ENCODE measurements at places on chromosomes 4 and X.

- DNase-seq = no peak
Measured at GRCh38 chr4:112952313-112952700, 97.1 kb upstream of the ANK2 start.

GRCh38 chrX:45400027-45400779, 199.5 kb upstream of the DIPK2B start:
- no peak for DNase-seq

GRCh38 chrX:23854945-23855344, 52.8 kb downstream of the APOO start:
- no peak for DNase-seq

GRCh38 chr4:95985791-95986550, 146.1 kb downstream of the PDHA2 start:
- DNase-seq = no peak

GRCh38 chrX:150781677-150782076, 88.5 kb downstream of the MTMR1 start:
- DNase-seq = no peak

DNA sequence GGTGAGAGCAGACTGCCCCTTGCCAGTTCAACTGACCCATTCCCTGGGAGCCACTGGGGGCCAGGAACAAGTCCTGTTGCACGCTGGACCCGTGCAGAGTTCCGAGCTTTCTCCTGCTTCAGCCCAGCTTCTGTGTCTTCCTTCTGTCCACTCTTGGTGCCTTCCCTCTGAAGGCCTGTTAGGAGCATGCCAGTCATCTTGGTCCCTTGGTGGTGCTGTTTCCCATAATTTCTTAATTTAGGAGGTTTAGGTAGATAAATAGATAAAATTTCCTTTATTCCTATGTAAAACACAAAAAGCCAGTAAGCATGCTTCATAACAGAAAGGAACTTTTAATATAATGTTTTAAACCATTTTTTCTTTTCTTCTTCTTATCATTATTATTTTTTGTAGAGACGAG, 672.7 kb downstream of the CCSER1 start:
- no peak for DNase-seq
